ENCODE measurements at places on chromosomes 5 and 9.

DNA sequence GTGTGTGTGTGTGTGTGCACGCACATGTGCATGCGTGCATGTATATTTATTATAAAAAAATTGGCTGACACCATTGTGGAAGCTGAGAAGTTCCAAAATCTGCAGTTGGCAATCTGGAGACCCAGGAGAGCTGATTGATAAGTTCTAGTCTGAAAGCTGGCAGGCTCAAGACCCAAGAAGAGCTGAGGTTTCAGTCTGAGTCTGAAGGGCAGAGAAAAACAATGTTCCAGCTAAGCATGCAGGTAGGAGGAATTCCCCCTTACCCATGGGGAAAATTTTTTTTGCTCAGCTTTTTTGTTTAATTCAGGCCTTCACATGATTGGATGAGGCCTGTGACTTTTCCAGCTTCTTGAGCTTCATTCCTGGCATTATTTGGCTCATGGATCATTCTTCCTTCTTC lies 31.2 kb upstream of the ACTBL2 start:
- no peak for DNase-seq

DNA sequence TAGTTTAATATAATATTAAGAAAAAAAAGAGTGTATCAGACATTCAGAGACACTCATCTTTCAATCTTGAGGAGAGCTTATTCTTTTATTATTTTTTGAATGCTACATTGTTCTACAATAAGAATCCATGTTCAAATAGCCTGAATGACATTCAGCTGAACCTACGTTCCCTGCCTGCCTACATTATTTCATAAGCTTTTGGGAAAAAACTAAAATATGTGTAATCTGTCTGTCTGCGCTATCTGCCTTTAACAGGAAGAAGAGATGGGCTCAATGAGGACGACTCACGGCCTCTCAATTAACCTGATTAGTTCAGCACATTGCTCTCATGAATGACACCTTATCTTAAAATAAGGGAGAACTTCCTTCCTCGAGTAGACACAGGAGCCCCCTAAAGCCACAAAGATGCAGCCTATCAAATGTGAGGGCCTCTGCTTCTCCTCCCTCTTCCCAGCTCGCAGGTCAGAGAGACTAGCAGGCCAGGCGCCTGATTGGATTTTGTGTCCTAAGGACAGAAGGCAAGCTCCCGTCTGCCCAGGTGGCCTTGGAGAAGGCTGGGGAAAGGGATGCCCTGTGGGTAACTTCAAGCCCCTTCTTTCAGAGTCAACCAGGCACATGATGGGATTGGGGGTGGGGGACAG lies 37.8 kb downstream of the EBF1 start:
- peak; percentile 46 for DNase-seq

DNA sequence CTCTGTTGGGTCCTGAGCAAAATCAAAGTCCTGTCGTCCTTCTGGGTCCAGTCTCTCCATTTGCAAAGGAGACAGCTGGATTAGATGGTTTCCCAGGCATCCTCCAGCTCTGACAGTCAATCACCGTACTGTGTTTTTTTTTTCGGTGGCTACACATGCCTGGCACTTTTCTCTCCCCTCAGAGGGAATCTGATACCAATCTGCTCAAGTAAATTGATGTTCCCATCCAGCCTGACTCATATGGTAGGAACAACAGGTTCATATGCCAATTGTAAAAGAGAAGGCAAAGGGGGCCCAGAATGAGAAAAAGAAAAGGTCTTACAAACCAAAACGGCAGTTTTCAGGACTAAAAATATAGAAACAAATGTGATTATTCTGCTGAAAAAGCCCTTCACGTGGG lies 1.2 kb downstream of the FBXO10 start:
- DNase-seq: peak; percentile 45

DNA sequence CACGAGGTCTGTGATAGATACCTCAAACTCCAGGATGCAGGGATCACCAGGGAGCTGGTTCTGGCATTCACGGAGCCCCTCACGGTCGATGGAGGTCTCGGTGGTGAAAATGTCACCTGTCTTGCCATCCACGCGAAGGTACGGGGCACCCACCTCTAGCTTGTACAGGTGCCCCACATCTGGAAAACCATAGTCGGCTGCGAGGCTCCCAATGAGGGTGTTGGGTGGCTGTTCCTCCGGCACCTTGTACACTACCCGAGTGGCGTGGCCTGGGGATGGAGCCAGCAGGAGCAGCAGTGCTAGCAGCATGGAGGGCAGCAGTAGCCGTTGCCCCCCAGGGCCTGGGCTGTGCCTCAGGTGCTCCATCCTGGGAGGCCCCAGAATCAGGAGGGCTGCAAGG lies 9.2 kb downstream of the PCDH1 start:
- DNase-seq: no peak

DNA sequence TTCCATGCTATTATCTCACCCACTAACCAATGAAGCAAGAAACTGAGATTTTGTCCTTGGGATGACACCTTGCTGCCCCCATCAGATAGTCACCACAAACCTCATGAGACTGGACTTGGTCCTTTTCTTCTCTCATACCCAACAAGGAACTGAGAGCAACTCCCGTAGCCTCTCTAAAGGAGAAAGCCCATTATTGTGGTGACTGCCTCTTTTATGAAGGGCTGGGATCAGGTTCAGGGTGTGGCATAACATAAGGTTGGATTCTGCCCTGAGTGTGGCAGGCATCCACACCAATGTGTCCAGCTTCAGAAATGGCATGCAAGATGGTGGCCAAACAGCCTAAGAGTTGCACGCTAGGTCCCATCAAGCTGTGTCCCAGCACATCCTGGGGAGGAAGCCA lies 1.3 kb upstream of the ACTL7A start:
- DNase-seq: no peak

- DNase-seq: no peak
Measured at GRCh38 chr5:14742498-14742897, 78.0 kb downstream of the OTULIN start.

- no peak for DNase-seq
Measured at GRCh38 chr5:173623296-173623771, 6.9 kb upstream of the BOD1 start.

DNA sequence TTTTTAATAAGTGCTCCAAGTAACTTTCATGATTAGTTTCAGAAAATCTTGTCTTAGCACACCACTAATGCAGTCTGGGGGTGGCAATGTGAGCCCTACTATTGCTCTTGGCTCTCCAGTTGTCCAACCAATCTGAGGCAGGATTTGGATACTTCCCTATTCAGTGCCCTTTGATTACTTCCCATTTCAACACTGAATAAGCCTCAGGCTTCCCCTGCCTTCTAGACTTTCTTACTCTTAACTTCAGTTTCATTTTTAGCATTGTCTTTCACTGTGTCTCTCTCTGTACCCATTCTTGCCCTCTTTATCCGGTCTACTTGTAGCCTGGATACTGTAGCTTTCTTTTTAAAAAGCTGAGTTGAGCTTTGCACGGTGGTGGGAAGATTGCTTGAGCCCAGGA lies 186.1 kb downstream of the C9orf152 start:
- DNase-seq: no peak

GRCh38 chr5:1415059-1415425 lies 30.2 kb downstream of the SLC6A3 start:
- DNase-seq: no peak

DNA sequence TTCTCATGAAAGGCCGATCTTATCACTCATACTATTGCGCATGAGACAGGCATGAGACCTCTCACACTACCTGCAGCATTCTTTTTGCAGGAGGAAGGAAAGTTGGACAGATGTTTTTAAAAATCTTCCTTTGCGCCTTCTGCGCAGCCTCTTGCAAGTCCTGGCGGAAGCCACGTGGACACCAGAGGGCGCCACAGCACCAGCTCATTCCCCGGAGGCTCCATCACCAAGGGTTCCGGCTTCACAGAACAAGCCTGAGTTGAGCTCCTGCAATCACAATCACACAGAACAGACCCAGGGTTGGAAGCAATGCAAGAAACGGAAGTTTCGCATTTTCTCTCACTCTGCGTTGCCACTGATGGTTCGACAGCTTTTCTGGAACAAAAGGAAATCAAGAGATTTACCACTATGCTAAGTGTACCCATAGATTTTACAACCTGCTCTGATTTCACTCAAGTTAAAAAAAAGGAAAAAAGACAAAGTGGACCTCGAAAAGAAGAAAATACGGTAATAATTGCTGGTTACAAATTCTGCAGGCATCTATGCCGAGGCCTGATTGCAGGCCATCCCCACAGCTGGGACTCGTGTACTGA lies 304.7 kb upstream of the MSX2 start:
- peak; percentile 89 for DNase-seq

DNA sequence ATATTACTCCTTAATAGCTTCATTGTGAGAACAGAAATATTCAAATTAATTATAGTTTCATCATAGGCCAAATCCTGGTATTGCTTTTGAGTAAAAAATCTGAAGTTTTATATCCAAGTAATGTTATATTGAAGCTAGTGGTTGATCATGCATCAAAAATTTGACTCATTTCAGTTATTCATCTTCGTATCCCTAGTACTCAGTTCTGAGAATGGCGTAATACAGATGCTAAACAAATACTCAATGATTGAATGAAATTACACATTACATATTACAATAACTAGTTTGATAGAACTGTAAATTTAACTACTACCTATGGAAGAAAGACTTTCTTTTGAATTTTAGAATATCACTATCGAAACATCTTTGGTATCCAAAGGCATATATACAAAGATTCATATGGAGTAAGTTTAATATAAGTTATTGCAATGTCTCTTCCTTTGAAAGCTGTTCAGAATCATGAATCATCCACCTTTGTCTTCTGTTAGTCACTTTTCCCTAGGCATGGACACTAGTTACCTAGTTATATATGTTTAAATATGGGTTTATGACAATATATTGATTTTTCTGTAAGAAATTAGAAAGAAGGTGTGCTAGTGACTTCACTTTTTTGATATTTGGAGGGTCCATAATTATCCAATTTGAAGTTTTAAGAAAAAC lies 5.0 kb upstream of the ZNF462 start:
- no peak for DNase-seq

- DNase-seq: no peak
Measured at GRCh38 chr5:120600639-120601038, 136.5 kb downstream of the PRR16 start.

- peak; percentile 28 for DNase-seq
Measured at GRCh38 chr5:35832762-35833161, 23.9 kb upstream of the IL7R start.

DNA sequence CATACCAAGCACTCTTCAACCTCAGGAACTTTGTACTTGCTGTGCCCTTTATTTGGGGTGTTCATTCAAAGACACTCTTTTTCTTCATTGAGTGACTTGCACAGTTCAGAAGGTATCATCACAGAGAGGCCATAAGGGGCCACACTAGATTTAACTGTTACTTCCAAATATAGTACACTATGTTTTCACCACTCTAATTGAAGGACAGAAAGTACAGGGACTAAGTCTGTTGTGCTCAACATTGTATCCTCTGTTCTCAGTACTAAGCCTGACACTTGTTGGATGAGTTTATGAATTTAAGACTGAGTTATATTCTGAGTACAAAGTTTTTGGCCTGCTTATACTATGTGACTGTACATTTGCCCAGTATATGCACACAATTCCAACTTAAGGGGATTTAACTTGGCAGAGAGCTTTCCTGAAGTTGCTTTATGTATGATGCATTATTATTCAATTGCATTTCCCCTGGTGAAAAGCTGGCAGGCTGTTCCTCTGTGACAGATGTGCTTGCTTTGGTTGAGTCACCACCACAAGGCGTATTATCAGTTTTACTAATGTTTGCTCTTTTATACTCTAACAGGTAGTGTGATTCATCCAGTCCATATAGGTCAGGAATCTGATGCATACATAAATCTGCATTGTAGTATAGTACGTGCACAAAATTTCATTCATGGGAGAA lies 714.8 kb downstream of the TLR4 start:
- no peak for DNase-seq

GRCh38 chr9:106503759-106504158 lies 359.2 kb upstream of the ZNF462 start:
- no peak for DNase-seq

DNA sequence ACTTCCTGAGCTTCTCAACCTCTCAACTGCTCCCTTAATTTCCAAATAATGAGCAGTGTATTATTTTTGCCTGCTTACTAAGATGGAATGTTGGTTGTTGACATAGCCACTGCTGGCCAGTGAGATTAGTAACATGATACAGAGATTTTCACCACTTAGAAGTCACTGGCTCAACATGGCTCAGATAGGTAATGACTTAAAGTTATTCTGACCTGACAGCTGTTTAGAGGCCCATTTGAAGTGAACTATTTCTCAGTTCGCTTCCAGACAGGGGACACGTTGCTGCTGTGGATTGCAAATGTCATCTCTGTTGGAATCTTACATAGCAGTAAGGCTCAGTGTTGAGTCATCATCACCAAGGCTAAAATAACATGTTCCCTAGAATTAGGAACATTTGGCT lies 490.2 kb downstream of the TLE4 start:
- peak; percentile 88 for DNase-seq

DNA sequence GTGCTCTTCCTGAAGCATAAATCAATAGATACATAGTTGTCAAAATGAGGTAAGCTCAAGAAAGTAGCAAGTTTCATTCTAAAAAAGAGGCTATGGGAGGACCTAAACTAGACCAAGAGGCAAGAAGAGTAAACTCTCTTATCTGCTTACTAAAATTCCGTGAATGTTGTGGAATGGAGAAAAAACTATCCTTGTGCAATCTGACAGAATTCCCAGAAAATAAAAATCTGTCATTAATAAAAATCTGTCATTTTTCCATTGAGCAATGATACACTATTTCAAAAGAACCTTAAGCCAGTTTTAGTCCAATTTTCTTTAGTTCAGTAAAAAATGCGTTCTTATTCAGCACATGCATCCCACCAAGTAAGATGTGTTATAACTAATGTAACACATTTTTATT lies 15.9 kb upstream of the FANCC start:
- DNase-seq: no peak

DNA sequence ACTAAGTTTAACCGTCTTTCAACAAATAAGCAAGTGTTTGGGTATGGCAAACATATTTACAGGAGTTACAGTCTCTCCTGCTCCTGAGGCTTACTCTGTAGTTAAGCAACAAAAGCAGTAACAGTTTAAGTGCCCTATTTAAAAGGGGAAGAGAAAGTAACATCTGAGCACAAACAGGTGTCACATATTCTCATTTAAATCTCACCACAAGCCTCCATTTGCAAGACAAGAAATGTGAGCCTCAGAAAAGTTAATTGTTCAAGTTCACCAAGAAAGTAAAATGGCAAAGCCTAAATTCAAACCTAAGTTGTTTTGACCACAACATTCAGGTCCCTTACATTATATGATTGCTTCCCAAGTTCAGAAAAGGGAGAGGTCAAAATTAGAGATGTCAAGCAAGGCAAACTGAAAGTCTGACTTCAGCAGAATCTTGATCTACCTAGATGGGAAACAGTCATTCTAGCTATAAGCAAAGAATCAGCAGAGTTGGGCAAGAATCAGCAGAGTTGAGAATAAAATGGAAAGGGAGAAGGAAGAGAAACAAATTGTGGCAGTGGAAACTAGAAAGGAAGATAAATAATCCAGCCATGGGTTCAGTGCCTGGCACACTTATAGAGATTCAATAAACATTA lies 93.4 kb downstream of the STRBP start:
- no peak for DNase-seq

DNA sequence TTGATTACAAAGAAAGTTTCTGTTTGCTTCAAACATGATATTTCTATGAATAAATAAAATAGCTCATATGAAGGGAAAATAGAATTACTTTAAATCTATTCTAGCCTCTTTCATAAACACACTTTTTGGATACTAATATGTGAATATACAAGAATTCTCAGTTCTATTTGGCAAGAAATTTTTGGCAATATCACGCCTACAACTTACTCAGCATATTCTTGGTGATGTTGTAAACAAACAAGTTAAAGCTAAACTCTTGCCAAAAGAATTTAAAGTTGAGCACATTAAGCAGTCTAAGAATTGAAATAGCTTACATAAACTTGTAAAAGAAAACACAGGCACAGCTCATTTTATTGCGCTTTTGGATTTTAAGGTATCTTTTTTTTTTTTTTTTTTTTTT lies 209.8 kb downstream of the CDH12 start:
- DNase-seq: no peak

All from GM23248 (cell line).